ENCODE measurements at places on chromosomes 5 and 9.

DNA sequence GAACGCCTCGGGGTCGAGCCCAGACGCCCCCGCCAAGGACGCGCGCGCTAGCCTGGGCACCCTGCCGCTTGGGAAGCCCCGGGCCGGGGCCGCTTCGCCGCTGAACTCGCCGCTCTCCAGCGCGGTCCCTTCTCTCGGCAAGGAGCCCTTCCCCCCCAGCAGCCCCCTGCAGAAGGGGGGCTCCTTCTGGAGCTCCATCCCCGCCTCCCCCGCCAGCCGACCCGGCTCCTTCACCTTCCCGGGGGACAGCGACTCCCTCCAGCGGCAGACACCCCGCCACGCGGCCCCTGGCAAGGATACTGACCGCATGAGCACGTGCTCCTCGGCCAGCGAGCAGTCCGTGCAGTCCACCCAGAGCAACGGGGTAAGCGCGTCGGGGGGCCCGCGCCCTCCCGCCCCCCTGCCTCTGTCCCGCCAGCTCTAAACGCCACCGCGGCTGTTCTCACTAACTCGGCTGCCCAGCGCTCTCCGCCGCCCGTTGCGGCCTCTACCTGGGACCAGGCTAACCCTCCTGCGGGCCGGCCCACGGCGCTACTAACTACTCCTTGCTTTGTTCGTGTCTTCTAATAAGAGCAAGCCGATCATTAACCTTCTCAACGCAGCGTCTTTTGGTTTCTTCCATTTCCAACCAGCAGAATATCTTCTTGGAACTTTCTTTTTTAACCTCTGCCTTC is 93.6 kb upstream of the OTULINL start:
- no peak for DNase-seq

GRCh38 chr9:134748591-134748990 is 107.0 kb downstream of the COL5A1 start:
- DNase-seq, result no peak

GRCh38 chr9:69444021-69444420 is 119.0 kb downstream of the ENTREP1 start:
- DNase-seq, result peak; percentile 97

- peak; percentile 43 for DNase-seq
Observed at GRCh38 chr5:115898656-115899055, 56.9 kb downstream of the AP3S1 start.

- DNase-seq, result no peak
Observed at GRCh38 chr5:26881901-26882300, 156.5 kb downstream of the CDH9 start.

DNA sequence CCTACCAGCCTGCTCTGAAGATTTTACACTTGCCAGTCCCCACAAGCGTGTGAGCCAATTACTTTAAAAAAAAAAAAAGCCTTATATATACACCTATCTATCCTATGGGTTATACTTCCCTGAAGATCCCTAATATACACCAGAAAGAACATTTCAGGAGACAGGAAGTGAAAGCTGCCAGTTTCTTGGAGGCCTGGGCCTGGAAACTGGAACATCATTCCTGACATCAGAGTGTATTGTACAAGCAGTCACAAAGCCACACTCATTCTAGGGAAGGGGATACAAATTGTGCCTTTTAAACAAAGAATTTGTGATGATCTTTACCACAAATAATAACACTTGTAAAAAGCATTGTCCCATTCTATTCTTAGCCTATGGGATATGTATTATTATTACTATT is 98.3 kb upstream of the FBN2 start:
- DNase-seq, result peak; percentile 62

DNA sequence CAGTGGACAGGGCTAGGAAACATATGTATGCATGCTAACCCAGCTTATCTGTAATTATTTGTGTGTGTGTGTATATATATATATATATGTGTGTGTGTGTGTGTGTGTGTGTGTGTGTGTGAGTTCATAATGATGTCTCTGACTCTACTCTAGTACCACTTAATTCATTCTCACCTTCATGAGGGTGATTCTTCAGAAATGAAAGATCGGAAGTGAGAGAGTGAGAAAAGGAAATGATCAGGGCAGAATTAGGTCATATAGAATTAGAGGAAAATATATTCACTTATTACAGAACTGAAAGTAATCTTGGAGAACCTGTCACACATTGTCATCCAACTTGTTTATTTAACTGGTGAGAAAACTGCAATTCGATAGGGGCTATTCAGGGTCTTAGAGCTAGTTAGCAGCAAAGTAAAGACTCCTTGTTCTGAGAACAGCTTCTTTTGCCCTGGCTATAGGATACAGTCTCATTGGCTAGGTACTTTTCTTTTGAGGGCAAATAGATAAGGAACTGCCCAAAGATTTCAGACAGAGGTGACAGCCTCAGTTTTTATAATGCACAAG is 58.8 kb downstream of the C9orf153 start:
- no peak for DNase-seq

- no peak for DNase-seq
Observed at GRCh38 chr5:33166948-33167347, 273.8 kb upstream of the TARS1 start.

All from EH (cell line).